ENCODE measurements at places on chromosomes 5 and 9. TPM values are rescaled to one million over a fixed set of nuclear protein-coding genes. Genes with fewer than 3 reads are reported as not detected.

GRCh38 chr5:10870791-10871190 lies 109.8 kb upstream of the DAP start:
- H3K4me1 ChIP-seq = no peaks in the 10 kb centered on the region
- no peak overlapping the region for H3K4me3 ChIP-seq
- DNase-seq = no peak
- no peak overlapping the region for H3K27ac ChIP-seq
- no peaks in the 10 kb centered on the region for H3K36me3 ChIP-seq

TUSC1 gene
- total RNA-seq = 4.4 TPM

DNA sequence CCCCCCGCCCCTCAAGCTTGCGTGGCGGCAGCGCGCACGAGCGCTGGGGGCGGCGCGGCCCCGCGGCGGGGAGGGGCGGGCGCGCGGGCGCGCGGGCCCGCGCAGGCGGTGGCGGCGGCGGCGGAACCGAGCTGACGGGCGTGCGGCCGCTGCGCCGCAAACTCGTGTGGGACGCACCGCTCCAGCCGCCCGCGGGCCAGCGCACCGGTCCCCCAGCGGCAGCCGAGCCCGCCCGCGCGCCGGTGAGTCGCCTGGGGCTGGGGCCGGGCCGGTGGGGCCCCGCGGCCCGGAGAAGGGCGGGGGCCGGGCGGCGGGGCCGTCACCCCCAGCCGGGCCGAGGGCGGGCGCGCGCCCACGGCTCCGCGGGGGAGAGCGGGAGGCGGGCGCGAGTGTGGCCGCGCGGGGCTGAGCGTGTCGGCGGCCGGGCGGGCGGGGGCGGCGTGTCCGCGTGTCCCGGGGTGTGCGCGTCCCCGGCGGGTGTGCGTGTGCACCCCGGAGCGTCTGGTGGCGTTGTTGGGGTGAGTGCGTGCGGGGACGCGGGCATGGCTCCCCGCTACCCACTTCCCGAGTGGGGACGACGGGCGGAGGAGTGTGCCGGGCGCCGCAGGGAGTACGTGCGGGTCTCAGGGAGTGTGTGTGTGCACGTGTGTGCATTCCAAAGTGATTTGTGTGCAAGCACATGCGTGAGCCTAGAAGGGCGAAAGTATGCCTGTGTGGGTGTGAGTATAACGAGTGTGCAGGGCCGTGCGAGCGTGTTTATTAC lies at the start of gene NEK6:
TSS of gene NEK6 (plus strand) at position 106 of the 763 bp plus-strand sequence. CDS start 44,016 bp downstream, outside the sequence.
- H3K27me3 ChIP-seq = no peaks in the 10 kb centered on the region
- H3K27ac ChIP-seq = peak within 1 kb of the TSS; percentile 98
- peak within 1 kb of the TSS; percentile 77 for H3K4me3 ChIP-seq
- H3K4me1 ChIP-seq = peaks cover 45% of the 10 kb centered on the region
- DNase-seq = no peak
- H3K36me3 ChIP-seq = no peaks in the 10 kb centered on the region

GRCh38 chr9:130230631-130231030 lies 34.9 kb upstream of the HMCN2 start:
- H3K4me3 ChIP-seq = no peak overlapping the region
- no peak overlapping the region for H3K27ac ChIP-seq
- H3K36me3 ChIP-seq = no peaks in the 10 kb centered on the region
- no peak for DNase-seq

GRCh38 chr9:91949392-91949945 lies 559 bp downstream of the ROR2 start:
- peaks cover 4% of the 10 kb centered on the region for H3K4me1 ChIP-seq
- H3K27ac ChIP-seq = no peak overlapping the region
- peaks cover 4% of the 10 kb centered on the region for H3K27me3 ChIP-seq
- DNase-seq = no peak

GRCh38 chr5:150353032-150353675 lies 4.3 kb upstream of the TCOF1 start:
- H3K27me3 ChIP-seq = no peaks in the 10 kb centered on the region
- H3K4me1 ChIP-seq = peaks cover 13% of the 10 kb centered on the region
- H3K27ac ChIP-seq = no peak overlapping the region
- no peak overlapping the region for H3K4me3 ChIP-seq
- no peaks in the 10 kb centered on the region for H3K36me3 ChIP-seq

LEAP2 gene
- total RNA-seq = 1.4 TPM

DNA sequence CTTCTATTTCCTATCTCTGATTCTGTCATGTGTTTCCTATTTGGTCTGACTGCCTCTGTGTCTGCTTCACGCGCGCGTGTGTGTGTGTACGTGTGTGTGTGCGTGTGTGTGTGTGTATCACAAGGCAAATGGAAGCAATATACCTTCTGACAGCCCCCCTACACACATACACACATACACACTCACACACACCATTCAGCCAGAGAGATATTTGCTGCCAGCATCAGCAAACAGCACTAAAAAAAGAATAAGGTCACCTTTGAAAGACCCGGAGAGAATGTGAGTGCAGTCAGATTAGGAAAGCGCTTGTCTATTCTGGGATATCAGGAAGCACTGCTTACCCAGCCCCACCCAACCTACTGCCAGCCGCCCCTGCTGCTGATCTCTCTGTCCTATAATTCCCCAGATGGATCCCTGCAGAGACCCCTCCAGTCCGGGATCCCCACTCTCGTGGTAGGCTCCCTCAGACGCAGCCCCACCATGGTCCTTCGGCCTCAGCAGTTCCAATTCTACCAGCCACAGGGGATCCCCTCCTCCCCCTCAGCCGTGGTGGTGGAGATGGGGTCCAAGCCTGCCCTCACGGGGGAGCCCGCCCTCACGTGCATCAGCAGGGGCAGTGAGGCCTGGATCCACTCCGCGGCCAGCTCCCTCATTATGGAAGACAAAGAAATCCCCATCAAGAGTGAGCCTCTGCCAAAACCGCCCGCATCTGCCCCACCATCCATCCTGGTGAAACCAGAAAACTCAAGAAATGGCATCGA lies 45.7 kb downstream of the PLAC8L1 start:
- H3K27ac ChIP-seq = no peak overlapping the region
- no peaks in the 10 kb centered on the region for H3K27me3 ChIP-seq
- no peaks in the 10 kb centered on the region for H3K4me1 ChIP-seq
- H3K4me3 ChIP-seq = no peak overlapping the region

GRCh38 chr9:16869882-16870595 lies 431 bp downstream of the BNC2 start:
- H3K27ac ChIP-seq = no peak overlapping the region
- no peaks in the 10 kb centered on the region for H3K4me1 ChIP-seq
- no peak for DNase-seq
- H3K36me3 ChIP-seq = no peaks in the 10 kb centered on the region
- peak overlapping the region; percentile 40 for H3K4me3 ChIP-seq
- H3K27me3 ChIP-seq = no peaks in the 10 kb centered on the region

- peak overlapping the region; percentile 97 for H3K27ac ChIP-seq
- DNase-seq = no peak
- peak overlapping the region; percentile 84 for H3K4me3 ChIP-seq
- peaks cover 15% of the 10 kb centered on the region for H3K4me1 ChIP-seq
- no peaks in the 10 kb centered on the region for H3K27me3 ChIP-seq
Observed at GRCh38 chr9:33265211-33265865, 489 bp downstream of the CHMP5 start.

GRCh38 chr5:90161414-90161813 lies 248.1 kb downstream of the CETN3 start:
- no peak overlapping the region for H3K27ac ChIP-seq
- H3K4me3 ChIP-seq = no peak overlapping the region
- no peak for DNase-seq
- H3K4me1 ChIP-seq = no peaks in the 10 kb centered on the region

- DNase-seq = no peak
- H3K4me3 ChIP-seq = no peak overlapping the region
- H3K4me1 ChIP-seq = no peaks in the 10 kb centered on the region
- H3K27ac ChIP-seq = no peak overlapping the region
- no peaks in the 10 kb centered on the region for H3K36me3 ChIP-seq
- H3K27me3 ChIP-seq = no peaks in the 10 kb centered on the region
Observed at GRCh38 chr9:87063246-87063645, 115.9 kb upstream of the GAS1 start.

DNA sequence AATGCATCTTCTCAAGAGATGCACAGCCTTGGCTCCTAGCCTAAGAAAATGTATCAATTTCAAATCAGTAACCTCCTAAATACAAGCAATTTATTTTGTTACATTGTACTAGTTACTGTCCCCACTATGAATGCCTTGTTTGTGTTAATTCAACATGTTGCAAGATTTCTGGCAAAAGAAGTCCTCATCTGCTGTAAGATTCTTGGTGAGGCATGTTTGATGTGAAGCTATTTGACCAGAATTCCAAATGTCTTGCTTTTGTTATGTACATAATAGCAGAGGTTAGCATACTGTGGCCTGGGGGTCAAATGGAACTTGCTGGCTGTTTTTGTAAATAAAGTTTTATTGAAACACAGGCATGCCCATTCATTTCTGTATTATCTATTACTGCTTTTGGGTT lies 1023.1 kb upstream of the WWC1 start:
- no peak for DNase-seq
- no peaks in the 10 kb centered on the region for H3K27me3 ChIP-seq
- H3K4me1 ChIP-seq = no peaks in the 10 kb centered on the region
- H3K4me3 ChIP-seq = no peak overlapping the region
- H3K27ac ChIP-seq = no peak overlapping the region
- no peaks in the 10 kb centered on the region for H3K36me3 ChIP-seq

GRCh38 chr9:137299938-137300337 lies 2.1 kb downstream of the NRARP start:
- DNase-seq = no peak
- H3K27me3 ChIP-seq = no peaks in the 10 kb centered on the region
- H3K36me3 ChIP-seq = no peaks in the 10 kb centered on the region
- H3K27ac ChIP-seq = peak overlapping the region; percentile 87
- H3K4me1 ChIP-seq = peaks cover 51% of the 10 kb centered on the region
- H3K4me3 ChIP-seq = peak overlapping the region; percentile 54

MAT2B gene
- 52.1 TPM for total RNA-seq

IRX4 gene
- total RNA-seq = 0.18 TPM

DNA sequence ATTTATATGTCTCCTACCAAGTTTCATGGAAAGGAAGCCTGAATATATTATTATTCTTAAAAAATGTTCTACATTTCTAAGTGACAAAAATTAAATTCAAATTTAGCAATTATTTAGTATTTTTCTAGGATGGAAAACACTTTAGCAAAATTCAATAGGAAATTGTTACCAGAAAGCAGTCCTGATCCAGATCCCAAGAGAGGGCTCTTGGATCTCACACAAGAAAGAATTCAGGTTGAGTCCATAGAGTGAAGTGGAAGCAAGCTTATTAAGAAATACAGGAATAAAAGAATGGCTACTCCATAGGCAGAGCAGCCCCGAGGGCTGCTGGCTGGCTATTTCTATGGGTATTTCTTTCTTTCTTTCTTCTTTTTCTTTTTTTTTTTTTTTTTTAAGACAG lies 44.7 kb downstream of the LRRC70 start:
- H3K4me3 ChIP-seq = no peak overlapping the region
- no peak for DNase-seq
- H3K27ac ChIP-seq = no peak overlapping the region

CNTNAP3B gene
- total RNA-seq = 8.1 TPM

SPINK4 gene
- not detected for total RNA-seq

- no peak overlapping the region for H3K27ac ChIP-seq
- no peak overlapping the region for H3K4me3 ChIP-seq
- H3K36me3 ChIP-seq = no peaks in the 10 kb centered on the region
Observed at GRCh38 chr5:170441393-170441784, 52.2 kb upstream of the KCNMB1 start.

Data from Panc1 (cell line).